ENCODE measurements at places on chromosomes 5 and 9.

GRCh38 chr5:149215478-149216090 lies 56.1 kb upstream of the AFAP1L1 start:
- DNase-seq: no peak

GRCh38 chr9:70108181-70108580 lies 64.5 kb downstream of the MAMDC2 start:
- no peak for DNase-seq

GRCh38 chr5:96772111-96772510 lies 35.6 kb downstream of the ERAP1 start:
- no peak for DNase-seq

DNA sequence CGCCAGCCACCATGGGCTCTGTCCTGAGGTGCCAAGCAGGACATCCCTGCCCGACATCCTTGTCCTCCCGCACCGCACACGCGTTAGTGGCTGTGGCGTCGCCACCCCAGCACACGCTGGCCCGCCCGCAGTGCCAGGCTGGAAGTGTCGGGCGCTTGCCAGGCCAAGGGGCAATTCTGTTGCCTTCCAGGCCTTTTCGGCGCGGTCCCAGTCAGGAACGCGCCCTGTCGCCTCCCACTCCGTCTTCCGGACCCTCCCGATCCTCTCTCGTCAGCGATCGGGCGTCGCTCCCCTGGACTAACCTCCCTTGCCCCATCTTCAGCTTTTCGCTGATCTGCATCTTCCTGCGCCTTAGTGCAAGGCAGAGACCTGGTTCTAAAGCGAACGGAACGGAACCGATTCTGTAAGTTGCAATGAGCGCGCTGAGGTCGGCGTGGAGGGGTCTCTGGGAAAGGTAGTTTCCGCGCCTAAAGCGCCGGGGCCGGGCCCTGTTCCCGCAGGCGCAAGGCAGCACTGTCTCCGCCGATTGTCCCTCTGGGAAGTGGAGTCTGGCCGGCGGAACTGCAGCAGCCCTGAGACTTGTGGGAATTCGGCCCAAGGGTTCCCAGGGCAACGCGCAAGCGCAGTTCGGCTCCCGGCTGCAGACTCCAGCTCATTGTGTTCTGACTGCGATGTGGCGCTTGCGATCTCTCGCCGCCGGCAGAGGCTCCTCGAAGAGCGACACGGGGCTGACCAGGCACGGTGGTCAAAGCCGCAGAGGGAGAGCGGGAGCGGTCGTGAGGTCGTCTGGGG lies at the start of gene ZNF454:
ZNF454 (plus strand) TSS at position 630 of the 792 bp plus-strand sequence. CDS start 1,594 bp downstream, outside the sequence.
- peak; percentile 60 for DNase-seq

GRCh38 chr9:122695696-122696095 lies 20.8 kb downstream of the OR1L3 start:
- no peak for DNase-seq

DNA sequence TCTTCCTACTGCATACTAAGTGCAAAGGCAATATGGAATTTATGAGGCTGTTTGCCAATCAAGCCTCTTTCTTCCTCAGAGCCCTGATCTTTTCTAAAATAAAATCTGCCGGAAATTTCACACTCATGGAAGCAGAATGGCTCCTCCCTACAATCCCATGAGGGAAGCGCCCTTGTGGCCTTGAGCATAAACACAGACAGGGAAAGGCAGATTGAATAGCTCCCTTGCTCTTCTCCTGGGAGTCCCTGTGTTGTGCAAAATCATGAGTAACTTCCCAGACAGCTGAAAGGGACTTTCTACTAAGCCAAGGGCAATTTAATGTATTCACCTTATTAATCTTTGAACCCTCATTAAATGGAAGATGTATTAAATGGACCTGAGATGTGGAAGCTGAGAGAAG lies 226.1 kb upstream of the PIK3R1 start:
- DNase-seq: no peak

- DNase-seq: no peak
Measured at GRCh38 chr5:103674739-103675138, 112.2 kb upstream of the NUDT12 start.

DNA sequence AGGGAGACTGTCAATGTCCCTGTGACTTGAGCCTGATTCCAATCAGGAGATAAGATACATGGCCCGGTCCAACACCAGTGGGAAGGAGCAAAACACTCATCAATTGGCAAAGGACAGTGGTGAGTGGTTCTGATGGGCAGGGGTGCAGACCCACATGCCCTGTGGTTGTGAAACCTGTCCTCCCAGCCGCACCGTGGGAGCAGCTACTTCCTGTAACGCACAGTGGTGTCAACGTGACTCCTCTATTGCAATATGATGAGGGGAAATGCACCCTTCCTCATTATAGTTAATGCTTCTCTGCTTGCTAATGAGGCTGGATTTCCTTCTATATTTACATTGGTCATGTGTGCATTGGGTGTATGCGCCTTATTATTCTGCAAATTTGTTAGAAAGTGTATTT lies 223.0 kb downstream of the IRX1 start:
- no peak for DNase-seq

- DNase-seq: no peak
Measured at GRCh38 chr5:56326116-56326515, 93.0 kb upstream of the ANKRD55 start.

DNA sequence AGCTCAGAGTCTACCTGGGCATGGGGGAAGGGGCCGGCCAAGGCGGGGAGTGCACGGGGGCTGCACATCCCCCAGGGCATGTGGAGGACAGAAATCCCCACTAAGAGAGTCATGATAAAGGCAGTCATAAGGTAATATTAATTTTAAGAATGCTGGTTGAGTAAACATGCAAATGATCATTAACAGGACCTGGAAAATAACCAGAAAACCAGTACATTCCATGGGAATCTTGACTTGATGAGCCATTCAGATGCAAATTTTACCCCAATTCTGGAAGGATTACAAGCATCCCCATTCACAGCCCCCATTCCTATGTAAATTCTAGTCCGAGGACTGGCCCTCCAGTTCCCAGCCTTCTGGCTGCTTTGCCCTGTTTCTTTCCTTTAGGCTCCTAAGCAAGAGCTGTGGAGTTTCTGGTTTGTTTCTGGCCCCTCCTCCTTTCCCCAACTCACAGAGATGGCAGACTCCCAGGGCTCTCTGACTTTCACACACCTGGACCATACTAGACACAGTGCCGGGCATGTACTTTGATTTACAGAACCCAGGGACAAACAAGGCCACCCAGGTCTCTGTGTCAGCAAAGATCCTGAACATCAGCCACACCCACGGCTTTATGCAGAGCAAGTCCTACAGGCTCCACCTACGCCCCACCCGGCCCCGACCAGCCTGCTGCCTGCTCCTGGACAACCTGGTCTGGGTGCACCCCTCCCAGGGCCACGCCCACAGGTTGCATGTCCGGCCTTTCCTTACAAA lies 62.7 kb downstream of the SEMA4D start:
- DNase-seq: no peak

- no peak for DNase-seq
Measured at GRCh38 chr9:6827439-6828145, 69.8 kb downstream of the KDM4C start.

DNA sequence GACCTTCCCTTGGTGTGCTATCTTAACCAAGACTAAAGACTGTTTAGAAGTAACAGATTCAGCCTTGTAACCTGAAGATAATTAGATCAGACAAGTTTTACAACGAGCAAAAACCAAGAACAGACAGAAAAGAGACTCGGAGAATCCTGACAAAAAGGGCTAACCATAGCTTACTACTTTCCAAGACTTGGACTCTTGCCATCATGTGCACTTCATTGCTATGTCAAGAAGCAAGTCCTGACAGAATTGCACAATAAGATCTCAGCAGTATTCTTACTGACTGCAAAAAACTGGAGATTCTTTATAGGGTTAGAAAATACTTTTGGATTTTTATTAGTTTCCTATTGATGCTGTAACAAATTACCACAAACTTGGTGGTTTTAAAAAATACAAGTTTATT lies 1539.0 kb upstream of the NUDT12 start:
- no peak for DNase-seq

DNA sequence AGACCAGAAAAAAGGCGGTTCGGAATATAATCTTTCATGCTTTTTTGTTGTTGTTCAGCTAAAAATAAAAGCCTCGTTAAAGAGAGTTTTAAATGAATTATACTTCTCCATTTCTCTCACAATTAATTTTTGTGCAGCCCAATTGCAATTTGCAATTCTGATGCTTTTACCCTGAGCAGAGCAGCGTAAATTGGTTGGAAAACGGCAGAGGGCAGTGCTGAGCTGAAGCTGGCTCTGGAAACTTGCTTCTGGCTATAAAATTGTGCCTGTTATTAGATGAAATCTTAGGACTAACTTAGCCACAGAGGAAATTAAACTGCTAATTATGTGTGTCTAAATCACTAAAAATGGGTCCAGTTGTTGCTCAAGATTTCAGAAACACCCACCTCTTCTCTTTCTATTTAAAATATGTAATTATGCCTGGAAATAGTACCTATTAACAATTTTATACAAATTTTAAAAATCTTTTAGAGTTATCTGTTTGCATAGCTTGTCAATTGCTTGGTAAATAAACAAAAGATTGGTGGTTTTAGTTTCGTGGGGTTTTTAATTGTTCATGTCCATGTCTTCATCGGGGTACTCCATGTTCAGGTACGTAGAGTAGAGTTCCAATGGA lies 441.8 kb upstream of the TLE4 start:
- DNase-seq: no peak

- DNase-seq: no peak
Measured at GRCh38 chr9:108703429-108703828, 152.4 kb downstream of the ACTL7B start.

DNA sequence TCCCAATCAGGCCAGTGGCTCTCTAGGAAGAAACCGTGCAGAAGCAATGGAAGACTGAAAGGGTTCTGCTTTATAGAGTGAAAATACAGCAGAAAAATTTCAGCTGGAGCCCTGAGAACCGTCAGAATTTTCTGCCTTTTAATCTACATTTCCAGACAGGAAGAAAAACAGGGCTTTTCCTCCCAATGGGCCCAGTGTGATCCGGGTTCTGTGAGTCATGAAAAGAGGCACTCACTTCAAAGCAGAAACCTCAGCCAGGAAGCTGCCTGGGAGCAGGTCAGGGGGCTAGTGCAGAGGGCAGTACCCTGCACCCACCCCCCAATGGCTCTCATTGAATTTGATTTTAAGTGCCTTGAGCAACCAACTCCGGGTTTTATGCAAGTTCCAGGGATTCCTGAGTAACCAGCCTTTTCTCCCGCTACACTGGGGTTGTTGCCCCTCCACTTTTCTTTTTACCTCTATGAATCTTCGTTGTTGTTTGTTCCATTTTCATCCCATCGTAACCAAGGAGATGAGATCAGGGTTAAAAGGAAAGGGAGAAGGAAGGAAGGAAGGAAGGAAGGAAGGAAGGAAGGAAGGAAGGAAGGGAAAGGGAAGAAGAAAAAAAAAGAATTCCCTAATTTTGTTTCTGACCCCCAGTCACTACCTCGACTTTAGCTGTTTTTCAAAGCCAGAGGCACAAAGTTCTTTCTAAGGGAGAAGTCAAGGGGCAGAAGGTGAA lies 1.3 kb downstream of the BARHL1 start:
- DNase-seq: no peak

GRCh38 chr9:621201-621855 lies 220.2 kb upstream of the DMRT1 start:
- DNase-seq: no peak

GRCh38 chr5:131406975-131407638 lies 143.3 kb downstream of the CDC42SE2 start:
- no peak for DNase-seq

- no peak for DNase-seq
Measured at GRCh38 chr9:79043916-79044315, 527.8 kb upstream of the TLE4 start.

DNA sequence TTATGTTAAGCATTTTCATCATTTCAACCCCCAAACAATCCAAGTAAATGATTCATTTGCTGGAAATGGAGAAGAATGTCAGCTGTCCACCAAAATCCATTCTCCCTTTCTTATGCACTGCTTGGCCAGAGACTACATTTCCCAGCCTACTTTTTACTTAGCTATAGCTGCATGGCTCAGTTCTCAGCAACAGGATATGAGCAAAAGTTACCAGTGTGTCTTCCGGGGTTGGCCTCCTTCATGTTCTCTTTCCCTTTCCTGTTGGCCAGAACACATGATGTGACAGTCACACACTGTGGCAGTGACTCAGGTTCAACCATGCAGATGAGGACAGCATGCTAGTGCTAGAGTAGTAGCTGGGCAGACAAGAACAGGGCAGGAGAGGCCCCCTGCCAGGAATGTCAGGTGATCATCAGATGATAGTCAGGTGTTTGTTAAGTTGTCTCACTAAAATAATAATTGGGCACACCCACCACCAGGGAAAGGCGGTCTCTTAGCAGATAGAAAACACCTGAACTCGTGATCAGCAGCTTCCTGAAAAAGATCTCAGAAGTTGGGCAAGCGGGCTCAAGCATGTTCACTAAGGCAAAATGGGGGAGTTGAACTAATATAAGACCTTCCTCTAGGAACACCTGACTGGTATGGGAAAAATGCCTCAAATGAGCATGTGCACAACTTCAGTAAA lies 12.2 kb downstream of the GPR150 start:
- DNase-seq: no peak

DNA sequence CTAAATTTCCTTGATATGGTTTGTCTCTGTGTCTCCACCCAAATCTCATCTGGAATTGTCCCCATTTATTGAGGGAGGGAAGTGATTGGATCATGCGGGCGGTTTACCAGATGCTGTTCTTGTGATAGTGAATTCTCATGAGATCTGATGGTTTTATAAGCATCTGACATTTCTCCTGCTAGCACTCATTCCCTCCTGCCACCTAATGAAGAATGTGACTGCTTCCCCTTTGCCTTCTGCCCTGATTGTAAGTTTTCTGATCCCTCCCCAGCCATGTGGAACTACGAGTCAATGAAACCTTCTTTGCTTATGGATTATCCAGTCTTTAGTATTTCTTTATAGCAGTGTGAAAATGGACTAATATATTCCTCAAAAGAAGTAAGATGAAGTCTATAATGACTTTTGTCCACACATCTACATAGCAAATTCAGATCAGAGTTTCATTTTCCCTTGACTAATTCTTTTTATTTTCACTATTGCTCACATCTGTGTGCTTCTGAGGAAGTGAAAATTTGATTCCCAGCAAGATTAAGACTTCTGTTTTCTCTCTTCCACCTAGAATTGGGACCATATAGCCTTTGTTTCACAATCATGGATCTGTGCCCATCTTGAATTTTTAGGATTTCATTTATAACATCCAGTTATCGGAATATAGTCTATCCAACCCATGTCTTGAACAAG lies 393.5 kb downstream of the DMAC1 start:
- no peak for DNase-seq

DNA sequence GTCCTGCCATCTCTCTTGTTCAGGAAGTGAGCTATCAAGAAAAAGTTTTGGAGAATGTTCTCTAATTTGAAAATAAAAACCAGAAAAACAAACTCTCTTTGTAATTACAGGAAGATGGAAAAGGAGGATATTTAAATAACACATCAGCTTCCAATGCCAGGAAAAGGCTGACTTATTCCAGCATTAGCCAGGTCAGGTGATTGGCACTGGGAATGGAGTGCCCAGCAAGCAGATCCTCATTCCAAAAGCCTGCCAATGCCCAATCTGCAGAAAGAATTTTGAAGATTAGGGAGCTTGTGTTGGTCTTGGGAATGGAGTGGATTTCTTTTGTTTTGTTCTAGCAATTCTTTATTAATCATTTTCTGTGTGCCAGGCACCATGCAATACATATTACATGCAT lies 196.6 kb downstream of the SNCAIP start:
- DNase-seq: no peak

Data from 8988T (cell line).